ENCODE measurements at places on chromosomes 4 and X.

- DNase-seq, result no peak
These were observed 6.3 kb downstream of the MEPE start for GRCh38 chr4:87838890-87839591.

DNA sequence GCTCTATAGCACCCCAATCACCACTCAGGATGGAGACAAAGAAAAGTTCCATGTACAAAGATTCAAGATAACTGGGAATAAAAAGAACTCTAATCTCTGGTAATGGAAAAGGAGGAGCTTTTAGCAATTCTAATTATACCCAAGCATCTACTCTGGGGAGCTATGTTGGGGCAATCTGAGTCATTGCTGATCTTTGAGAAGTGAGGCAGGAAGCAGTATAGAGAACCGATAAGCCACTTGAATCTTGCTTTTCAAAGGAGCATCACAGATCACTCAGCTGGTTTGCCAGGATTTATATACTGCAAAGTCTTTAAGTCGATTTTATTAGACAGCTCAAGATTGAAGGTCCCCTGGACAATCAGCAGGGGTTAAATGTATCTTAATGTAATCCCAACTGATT lies 220.0 kb downstream of the ENOX2 start:
- DNase-seq, result no peak

DNA sequence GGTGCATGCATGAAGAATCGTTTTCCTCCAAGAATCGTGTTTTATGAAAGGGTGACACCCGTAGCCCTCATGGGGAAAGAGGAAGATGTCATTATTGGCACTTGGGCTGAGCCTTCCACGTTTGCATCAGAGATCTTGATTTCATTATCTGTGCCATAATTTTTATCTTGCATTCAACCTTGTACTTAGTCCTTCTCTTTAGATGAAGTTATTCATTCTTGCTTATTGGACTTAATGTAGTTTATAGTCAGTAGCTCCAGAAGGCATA lies 66.8 kb downstream of the GAB1 start:
- no peak for DNase-seq

DNA sequence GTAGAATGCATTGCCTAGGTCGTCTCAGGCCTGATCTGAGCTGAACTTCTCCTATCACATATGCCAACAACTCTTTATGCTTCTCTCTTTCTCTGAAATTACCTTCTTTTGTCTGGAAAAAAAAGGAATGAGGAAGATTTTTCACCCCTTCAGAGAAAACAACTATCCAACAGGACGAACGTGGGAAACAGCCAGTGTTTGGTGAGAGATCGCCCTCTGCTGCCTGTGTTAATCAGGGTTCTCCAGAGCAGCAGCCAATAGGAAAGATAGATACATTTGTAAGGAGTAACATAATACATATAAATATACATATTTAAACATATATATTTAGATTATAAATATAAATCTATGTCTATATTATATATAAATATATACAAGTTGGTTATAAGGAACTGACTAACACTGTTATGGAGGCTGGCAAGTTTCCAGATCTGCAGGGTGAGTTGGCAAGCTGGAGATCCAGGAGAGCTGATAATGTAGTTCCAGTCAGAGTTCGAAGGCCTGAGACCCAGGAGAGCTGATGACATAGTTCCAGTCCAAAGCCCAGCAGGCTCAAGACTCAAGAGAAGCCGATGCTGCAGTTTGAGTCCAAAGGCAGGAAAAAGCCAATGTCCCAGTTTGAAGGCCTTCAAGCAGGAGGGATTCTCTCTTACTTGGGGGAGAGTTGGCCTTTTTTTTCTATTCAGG lies 13.3 kb downstream of the CETN2 start:
- DNase-seq, result peak; percentile 52

DNA sequence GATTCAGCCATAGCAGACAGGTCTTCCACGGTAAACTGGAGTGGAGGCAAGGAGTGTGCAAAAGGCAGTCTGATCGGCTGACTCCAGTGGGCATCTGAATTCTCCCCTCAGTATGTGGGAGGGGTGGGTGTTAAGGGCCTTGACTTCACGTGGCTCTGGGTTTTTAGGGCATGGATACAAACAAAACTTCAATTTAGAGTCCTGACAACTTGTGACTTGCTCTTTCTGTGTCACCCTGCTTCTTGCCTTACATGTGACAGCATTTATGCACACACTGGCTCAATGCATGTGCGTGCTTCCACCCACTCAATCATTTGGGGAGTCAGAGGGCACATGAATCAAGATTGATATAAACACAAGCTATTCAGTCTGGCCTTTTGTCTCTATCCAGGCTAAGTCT lies 17.5 kb downstream of the PLP1 start:
- no peak for DNase-seq

- DNase-seq, result no peak
These were observed 8.1 kb downstream of the ANXA5 start for GRCh38 chr4:121688701-121689100.

GRCh38 chrX:72408885-72409284 lies 103.2 kb upstream of the CITED1 start:
- DNase-seq, result no peak

GRCh38 chrX:23822841-23823240 lies 39.9 kb downstream of the SAT1 start:
- no peak for DNase-seq

GRCh38 chrX:85244450-85245211 lies 840 bp downstream of the ZNF711 start:
- no peak for DNase-seq

DNA sequence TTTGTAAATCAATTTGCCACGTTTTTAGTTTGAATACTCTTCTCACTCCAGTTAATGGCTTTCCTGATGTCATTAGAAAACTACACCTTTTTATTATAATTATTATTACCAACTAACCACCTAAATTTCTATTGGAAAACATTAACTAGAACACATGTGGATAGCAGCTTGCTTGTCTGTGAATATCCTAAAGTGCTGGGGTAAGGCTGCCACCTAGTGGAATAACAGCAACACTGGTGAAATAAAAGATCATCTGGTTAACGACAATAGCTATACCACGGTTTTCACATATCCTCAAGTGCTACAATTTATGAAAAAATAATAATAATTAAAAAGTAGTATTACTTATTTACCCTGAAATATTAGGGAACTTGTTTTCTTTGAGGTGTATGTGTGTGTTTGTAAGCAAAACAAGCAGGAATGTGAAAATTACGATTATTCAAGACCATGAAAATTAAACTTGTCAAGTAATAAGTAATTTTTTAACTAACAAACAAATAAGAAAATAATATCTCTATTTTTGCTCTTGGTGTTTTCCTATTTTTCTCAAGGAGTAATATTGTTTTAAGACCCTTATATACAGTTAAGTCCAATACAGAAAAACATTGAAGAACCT lies 130.1 kb upstream of the TECRL start:
- DNase-seq, result peak; percentile 52

- DNase-seq, result no peak
These were observed 81.9 kb upstream of the ATXN3L start for GRCh38 chrX:13401724-13402123.

DNA sequence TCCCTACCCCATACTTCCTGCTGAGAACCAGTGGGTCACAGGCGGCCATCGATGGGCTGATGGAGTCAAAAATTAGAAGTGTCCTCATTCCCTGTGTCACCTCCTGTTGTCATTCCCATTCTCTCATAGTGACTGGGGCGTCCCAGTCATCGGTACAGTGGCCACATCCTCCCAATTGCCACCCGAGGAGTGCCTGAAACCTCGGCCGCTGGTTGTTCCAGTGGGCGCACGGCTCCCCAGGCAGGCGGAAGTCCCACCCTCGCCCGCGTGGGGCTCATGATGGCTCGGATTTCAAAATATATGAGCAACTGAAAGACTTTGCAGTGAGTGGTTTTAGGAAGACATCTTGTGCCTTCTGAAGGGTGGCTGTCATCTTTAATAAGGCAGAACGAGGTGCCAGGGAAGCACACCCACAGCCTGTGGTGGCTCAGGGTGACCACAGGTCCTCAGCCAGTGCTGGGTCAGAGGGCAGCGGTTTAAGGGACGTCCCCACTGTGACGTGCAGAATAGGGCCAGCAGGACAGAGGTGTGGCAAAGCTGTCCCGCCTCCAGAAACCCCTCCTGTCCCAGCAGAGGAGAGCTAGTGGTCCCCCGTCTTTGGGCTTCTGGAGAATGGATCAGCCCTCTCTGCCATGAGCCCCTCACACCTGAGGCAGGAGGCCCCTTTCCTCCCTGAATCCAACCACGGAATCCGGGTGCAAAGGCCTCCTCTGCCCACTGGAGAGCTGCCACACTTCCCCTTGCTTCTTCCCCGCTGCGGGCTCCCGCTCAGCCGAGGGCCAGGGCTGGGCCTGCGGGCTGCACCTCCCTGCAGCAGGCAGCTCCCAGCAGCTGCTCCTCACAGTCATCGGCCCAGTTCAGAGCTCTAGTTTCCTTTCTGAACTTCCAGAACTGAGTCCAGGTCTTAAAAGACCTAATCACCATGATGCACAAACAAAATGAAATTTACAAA lies 90.4 kb downstream of the ABLIM2 start:
- DNase-seq, result no peak

- no peak for DNase-seq
These were observed 40.1 kb downstream of the USP46 start for GRCh38 chr4:52618795-52619590.

DNA sequence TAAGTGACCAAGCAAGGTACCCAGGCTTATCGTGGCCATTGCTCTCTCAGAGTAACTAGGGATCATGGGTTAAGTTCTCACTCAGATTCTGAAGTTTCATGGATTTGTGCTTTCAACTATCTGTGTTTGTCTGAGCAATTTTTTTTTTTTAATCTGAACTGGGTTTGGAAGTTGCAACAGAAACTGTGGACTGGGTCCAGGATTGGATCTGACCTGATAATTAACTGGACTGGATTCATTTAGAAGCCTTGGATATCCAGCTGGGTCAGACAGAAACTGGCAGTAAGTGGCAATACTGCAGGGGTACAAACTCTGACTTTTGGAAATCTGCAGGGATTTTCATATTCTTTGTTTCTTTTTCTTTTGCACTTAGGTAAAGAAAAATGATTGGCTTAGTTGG lies 38.7 kb upstream of the FGF2 start:
- DNase-seq, result peak; percentile 71

DNA sequence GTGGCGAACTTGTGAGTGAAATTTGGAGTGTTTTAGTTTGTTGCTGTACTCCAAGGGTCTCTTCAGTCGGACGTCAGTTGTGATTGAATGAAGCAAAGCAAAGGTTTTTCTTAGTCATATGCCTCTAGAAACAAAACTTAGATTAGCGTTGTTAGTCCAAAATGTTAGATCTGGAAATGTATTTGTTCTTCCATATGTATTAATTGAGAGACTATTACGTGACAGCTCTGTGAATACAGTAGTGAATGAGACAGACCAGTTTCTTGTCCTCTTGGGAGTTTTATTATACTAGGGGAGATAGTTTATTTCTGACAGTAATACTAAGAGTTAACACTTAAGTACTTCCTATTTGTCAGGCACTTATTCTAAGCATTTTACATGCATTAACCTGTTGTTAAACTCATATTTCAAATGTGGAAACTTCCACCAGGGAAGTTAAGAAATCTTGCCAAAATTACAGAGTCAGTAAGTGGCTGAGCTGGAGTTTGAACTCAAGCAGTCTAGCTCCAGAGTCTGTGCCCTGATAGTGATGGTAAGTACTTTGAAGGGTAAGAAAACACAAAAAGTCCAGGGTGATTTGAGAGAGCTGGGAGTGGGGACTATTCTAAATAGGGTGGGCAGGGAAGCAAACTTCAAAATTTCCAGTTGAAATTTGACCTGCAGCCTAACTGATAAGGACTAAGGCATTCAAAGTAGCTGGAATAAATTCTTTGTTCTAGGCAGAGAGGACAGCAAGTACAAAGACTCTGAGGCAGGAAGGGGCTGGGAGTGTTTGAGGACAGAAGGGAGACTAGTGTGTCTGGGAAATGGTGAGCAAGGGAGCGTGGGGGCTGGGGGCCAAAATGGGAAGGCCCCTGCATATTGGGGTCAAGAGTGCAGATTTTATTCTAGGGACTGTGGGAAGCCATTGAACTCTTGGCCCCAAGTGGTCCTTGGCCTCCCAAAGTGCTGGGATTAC lies 17.0 kb downstream of the ADD1 start:
- no peak for DNase-seq

DNA sequence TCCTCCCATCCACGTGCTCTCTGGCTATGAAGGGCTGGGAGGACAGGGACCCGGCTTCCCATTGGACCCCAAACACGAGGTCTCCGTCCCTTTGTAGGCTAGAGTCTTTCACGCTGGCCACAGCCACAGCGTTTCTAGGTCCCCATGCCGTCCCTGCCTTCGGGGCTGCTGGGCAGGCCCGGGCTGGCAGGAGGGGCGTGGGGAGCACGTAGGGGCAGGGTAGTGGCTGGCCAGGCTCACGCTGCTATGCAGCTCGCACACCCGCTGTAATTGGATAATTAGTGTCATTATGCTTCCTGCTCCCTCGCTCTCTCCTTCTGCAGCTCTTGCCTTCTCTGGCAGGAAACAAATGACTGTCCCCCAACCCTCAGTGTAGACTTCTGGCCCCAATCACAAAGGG lies 9.8 kb downstream of the ATP2B3 start:
- no peak for DNase-seq

DNA sequence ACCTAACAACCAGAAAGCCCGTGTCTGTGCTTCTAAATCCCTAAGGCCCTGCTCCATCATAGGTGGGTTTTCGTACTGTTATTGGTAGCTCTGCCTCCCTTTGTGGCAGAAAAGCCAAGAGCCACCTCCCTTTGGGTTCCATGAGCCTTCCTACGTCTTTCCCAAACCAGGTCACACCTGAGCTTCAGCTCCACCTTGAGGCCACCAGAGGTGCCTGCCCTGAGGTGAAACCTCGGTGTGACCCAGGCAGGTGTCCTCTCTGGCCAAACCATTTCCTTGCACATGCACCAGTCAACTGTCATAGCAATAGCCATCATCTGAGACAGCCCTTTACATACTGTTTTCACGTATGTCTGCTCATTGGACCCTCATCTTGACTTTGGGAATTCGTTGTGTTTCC lies 188.0 kb upstream of the RBPJ start:
- no peak for DNase-seq

- DNase-seq, result no peak
These were observed 33.6 kb downstream of the SETD7 start for GRCh38 chr4:139522457-139522856.

- DNase-seq, result no peak
These were observed 10.5 kb upstream of the SLC39A8 start for GRCh38 chr4:102355748-102356147.

GRCh38 chrX:17798921-17799320 lies 61.6 kb downstream of the SCML1 start:
- no peak for DNase-seq

DNA sequence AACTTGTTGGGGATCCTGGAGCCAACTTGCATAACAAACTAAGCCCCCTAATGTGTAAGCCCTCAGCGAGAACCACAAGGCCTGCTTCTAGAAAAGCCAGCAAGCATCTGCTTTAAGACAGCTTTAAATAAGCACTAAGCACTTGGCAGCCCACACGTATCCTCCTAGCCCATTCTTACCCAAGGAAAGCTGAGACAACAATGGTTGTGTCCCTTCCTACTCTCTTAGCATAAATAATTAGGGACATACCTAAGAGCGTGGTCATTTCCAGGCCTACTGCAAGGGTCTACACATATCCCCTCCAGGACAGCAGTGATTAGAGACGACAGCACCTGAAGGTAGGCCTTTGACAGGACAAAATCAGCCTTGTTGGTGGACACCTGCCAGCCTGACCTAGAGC lies 322.8 kb upstream of the PPARGC1A start:
- DNase-seq, result no peak

- no peak for DNase-seq
These were observed 14.5 kb upstream of the CCNA2 start for GRCh38 chr4:121838136-121838535.

- no peak for DNase-seq
These were observed 3.5 kb downstream of the SH3KBP1 start for GRCh38 chrX:19883878-19884277.

Measured in left lobe of liver (tissue), 2 donors.